Immature natural killer cell (primary cell): ENCODE measurements at places on chromosomes 5 and 9.

DNA sequence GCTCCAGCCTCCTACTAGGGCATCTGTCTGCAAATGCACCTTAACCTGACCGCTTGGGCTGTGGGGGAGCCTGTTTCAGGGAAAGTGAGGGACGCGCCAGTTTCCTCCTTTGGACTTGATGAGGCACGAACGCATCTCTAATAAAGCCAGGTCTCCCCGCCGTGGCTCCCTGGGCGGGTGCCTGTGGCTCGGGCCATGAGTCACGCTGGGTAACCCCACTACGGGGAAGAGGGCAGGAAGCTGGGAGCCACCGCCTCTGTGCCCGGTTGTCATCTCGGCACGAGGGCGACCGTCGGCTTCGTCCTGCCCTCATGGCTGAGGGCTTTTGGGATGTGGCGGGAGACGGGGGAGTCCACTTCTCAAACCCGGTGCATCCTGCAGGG lies 12.1 kb downstream of the NOTCH1 start:
- DNase-seq = peak; percentile 62

- no peak for DNase-seq
Measured at GRCh38 chr9:72082536-72082935, 22.1 kb upstream of the C9orf57 start.

DNA sequence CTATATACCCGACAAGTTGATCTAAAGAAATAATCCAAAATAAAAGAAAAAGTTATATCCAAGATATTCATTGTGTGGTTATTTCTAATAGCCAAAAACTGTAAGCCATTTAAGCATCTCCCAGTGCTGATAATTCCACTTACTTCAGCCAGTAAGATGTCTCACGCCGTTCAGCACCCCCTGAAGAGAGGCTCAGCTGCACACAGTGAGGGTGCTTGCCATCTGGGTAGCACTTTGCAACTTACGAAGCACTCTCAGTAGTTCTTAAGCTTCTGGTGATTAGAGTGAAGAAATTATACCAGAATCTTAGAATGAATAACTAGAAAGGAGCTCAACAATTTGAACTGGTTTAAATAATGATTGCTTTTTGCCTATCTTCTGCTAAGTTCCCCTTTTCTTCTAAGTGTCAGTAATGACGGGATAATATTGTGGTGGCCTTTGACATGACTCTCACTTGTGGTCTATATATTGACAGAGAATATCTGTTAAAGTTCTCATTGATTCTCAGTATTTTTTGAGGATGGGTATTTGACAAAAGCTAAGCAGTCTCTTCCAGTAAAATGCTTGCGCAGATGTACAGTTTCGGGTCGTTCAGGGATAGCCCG lies 26.2 kb upstream of the LTC4S start:
- no peak for DNase-seq

DNA sequence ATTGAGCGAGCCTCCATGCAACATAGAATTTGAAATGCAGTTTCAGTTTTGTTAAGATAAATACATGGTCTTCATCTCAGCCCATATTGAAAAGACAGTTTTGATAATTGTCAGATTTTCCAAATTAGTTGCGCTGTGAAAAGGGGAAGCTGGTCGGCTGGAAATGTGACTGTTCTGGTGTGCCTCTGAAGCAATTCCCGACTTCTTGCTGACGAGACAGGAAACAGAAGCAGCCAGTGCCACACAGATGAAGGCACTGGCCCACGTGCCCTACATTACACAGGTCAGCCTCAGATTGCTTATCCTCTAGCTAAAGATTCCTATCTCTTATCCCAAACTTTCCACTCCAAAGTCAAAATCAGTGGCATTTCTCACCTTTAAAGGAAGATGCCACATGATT lies 214.1 kb upstream of the TLE4 start:
- DNase-seq = no peak

- DNase-seq = no peak
Measured at GRCh38 chr9:122058709-122059108, 34.4 kb downstream of the TTLL11 start.

DNA sequence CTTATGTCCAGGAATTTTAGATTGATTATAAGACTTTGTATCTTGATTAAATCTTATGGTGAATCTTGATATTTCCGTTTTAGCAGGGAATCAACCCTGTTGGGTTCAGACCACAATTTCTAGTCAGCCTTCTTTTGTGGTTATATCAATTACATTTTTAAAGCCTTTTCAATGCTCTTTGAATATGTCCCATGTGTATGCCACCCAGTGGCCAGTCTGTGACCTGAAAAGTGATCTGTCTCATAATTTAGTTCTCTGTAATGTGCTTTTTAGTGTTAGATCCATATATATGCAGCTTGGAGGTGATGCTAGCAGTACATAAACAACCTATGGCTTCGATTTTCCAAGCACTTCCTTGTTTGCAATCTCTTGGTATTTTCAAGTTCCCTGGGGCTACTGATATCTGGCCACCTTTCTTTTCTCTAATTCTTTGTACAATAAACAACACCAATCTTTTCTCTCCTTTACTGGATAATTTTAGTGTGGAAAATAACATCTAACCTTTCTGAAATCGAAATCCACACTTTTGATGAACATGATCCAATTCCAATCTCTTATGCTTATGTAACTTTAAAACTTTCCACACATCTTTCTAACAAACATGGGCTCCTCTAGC lies 28.8 kb downstream of the PDE8B start:
- DNase-seq = no peak

GRCh38 chr5:24986326-24986725 lies 341.5 kb upstream of the CDH10 start:
- DNase-seq = no peak

GRCh38 chr9:107285286-107285685 lies 2.2 kb downstream of the RAD23B start:
- no peak for DNase-seq

GRCh38 chr9:130986356-130986965 lies 22.5 kb upstream of the LAMC3 start:
- no peak for DNase-seq

GRCh38 chr5:8842971-8843551 lies 702.8 kb downstream of the SEMA5A start:
- DNase-seq = no peak
